ENCODE measurements at places on chromosomes 13 and 19. TPM values are rescaled to one million over a fixed set of nuclear protein-coding genes. Genes with fewer than 3 reads are reported as not detected.

Gene TEX101
- not detected for total RNA-seq

Gene KRTDAP
- not detected for total RNA-seq

Gene NLRP12
- total RNA-seq, result not detected

Gene NLRP11
- under 0.01 TPM for total RNA-seq

GRCh38 chr13:21675095-21675991, 4.5 kb downstream of the FGF9 start:
- no peaks in the 10 kb centered on the region for H3K4me1 ChIP-seq
- H3K27me3 ChIP-seq, result peaks cover 45% of the 10 kb centered on the region
- DNase-seq, result no peak
- no peak overlapping the region for H3K27ac ChIP-seq
- no peaks in the 10 kb centered on the region for H3K36me3 ChIP-seq
- H3K4me3 ChIP-seq, result no peak overlapping the region

GRCh38 chr13:50916701-50917184, 7.2 kb downstream of the RNASEH2B start:
- H3K4me3 ChIP-seq, result no peak overlapping the region
- peaks cover 6% of the 10 kb centered on the region for H3K4me1 ChIP-seq
- H3K36me3 ChIP-seq, result no peaks in the 10 kb centered on the region
- no peak overlapping the region for H3K27ac ChIP-seq

GRCh38 chr13:36815062-36815461, 4.0 kb upstream of the RFXAP start:
- no peak overlapping the region for H3K27ac ChIP-seq
- no peak overlapping the region for H3K4me3 ChIP-seq
- DNase-seq, result no peak

DNA sequence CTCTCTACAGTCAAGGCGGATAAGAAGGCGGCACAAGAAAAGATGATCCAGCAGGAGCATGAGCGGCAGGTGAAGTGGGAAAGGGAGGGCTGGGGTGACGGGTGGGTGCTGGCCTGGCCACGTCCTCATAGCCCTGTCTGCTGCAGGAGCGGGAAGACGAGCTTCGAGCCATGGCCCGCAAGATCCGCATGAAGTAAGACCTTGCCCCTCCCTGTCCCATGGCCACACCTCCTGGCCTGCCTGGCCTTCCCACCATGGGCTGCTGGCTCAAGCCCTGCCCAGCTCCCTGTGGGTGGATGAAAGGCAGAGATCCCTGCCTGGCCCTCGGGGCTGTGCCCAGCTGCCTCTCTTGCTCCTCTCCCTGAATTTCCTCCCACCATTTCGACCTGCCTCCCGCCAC, 7.2 kb downstream of the ZNF296 start:
- peaks cover 44% of the 10 kb centered on the region for H3K36me3 ChIP-seq
- no peaks in the 10 kb centered on the region for H3K27me3 ChIP-seq
- no peak for DNase-seq
- H3K27ac ChIP-seq, result no peak overlapping the region
- no peak overlapping the region for H3K4me3 ChIP-seq

- no peak overlapping the region for H3K4me3 ChIP-seq
- no peaks in the 10 kb centered on the region for H3K36me3 ChIP-seq
- no peaks in the 10 kb centered on the region for H3K27me3 ChIP-seq
- H3K27ac ChIP-seq, result no peak overlapping the region
- no peak for DNase-seq
- no peaks in the 10 kb centered on the region for H3K4me1 ChIP-seq
Measured at GRCh38 chr13:32413284-32413683, 14.6 kb downstream of the N4BP2L1 start.

- H3K4me3 ChIP-seq, result no peak overlapping the region
- no peak overlapping the region for H3K27ac ChIP-seq
- no peaks in the 10 kb centered on the region for H3K4me1 ChIP-seq
- H3K36me3 ChIP-seq, result no peaks in the 10 kb centered on the region
- H3K27me3 ChIP-seq, result no peaks in the 10 kb centered on the region
Measured at GRCh38 chr19:46179076-46179759, 31.2 kb downstream of the IGFL2 start.

GRCh38 chr19:23872282-23872919, 42.3 kb upstream of the ZNF726 start:
- no peak overlapping the region for H3K4me3 ChIP-seq
- no peaks in the 10 kb centered on the region for H3K36me3 ChIP-seq
- no peak overlapping the region for H3K27ac ChIP-seq
- DNase-seq, result no peak

- H3K4me1 ChIP-seq, result peaks cover 4% of the 10 kb centered on the region
- no peak overlapping the region for H3K27ac ChIP-seq
- H3K36me3 ChIP-seq, result no peaks in the 10 kb centered on the region
- no peak overlapping the region for H3K4me3 ChIP-seq
Measured at GRCh38 chr13:45086484-45086883, 33.8 kb upstream of the GTF2F2 start.

GRCh38 chr13:109331898-109332297, 454.5 kb downstream of the IRS2 start:
- DNase-seq, result peak; percentile 87
- H3K36me3 ChIP-seq, result no peaks in the 10 kb centered on the region
- H3K27ac ChIP-seq, result no peak overlapping the region
- peaks cover 2% of the 10 kb centered on the region for H3K4me1 ChIP-seq

DNA sequence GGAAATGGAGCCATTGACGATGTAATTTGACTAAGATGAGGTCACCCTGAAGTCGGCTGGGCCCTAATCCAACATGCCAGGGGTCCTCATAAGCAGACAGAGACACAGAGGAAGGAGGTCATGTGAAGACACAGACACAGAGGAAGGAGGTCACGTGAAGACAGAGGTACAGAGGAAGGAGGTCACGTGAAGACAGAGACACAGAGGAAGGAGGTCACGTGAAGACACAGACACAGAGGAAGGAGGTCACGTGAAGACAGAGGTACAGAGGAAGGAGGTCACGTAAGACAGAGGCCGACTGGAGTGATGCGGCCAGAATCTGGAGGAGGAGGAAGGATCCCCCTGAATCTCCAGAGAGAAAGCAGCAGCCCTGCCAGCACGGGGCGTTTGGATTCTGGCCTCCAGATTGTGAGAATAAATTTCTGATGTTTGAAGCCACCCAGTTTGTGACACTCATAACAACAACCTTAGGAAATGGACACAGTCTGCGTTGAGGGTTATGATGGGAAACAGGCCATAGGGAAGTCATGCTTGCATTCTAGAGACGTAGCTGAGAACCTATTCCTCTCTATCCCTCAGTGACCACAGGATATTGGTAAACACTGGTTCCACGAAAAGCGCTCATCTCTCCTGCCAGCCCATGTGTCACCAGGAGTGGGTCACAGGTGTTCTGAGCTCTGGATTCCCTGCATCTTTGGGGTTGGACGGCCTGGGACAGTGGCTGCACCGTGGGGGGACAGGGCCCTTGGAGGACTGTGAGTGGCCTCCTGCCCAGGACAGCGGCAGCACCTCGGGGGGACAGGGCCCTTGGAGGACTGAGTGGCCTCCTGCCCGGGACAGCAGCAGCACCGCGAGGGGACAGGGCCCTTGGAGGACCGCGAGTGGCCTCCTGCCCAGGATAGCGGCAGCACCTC, 108.5 kb downstream of the SOX1 start:
- no peak for DNase-seq
- no peaks in the 10 kb centered on the region for H3K36me3 ChIP-seq
- no peaks in the 10 kb centered on the region for H3K27me3 ChIP-seq
- no peak overlapping the region for H3K27ac ChIP-seq
- H3K4me1 ChIP-seq, result no peaks in the 10 kb centered on the region
